ENCODE measurements at places on chromosomes 3 and 15.

GRCh38 chr3:128984596-128984995, 9.3 kb downstream of the CFAP92 start:
- peaks cover 20% of the 10 kb centered on the region for H3K27me3 ChIP-seq
- peaks cover 2% of the 10 kb centered on the region for H3K4me1 ChIP-seq

DNA sequence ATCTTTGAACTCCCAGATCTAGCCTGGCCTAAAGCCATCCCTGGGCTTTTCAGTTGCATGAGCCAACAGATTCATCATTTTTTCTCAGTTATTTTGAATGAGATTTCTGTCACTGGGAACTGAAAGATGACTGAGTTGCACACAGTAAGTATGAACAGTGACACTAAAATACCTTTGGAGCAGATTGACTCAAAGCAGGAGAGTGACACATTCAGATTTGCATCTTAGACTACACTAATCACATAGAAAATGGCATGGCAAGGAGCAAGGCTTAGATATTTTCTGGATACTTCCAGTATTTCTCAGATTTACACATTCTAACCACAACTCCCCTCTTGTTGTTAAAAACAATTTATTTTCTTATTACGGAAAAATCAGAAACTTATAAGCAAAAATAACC, 32.8 kb downstream of the SEC62 start:
- peaks cover 28% of the 10 kb centered on the region for H3K36me3 ChIP-seq
- DNase-seq, result no peak
- peaks cover 37% of the 10 kb centered on the region for H3K4me1 ChIP-seq
- H3K27me3 ChIP-seq, result no peaks in the 10 kb centered on the region

- peaks cover 14% of the 10 kb centered on the region for H3K36me3 ChIP-seq
- no peaks in the 10 kb centered on the region for H3K27me3 ChIP-seq
- no peak for DNase-seq
- no peak overlapping the region for H3K4me3 ChIP-seq
- no peak overlapping the region for H3K27ac ChIP-seq
Measured at GRCh38 chr15:89131731-89132130, 43.5 kb downstream of the ABHD2 start.

GRCh38 chr3:53643757-53644156, 149.3 kb downstream of the CACNA1D start:
- DNase-seq, result no peak
- no peak overlapping the region for H3K27ac ChIP-seq
- no peaks in the 10 kb centered on the region for H3K4me1 ChIP-seq
- no peak overlapping the region for H3K4me3 ChIP-seq

DNA sequence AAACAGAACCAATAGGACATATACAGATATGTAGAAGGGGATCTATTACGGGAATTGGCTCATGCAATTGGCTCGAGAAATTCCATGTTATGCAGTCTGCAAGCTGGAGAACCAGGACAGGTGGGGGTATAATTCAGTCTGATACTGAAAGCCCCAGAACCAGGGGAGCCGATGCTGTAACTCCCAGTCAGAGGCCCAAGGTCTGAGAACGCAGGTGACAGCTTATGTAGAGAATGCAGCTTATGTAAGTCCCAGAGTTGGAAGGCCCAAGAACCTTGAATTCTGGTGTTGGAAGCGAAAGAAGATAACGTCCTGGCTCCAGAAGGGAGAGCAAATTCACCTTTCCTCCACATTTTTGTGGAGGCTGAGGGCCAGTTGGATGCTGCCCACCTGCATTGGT, 62.7 kb downstream of the CCNL1 start:
- peaks cover 10% of the 10 kb centered on the region for H3K4me1 ChIP-seq
- no peaks in the 10 kb centered on the region for H3K36me3 ChIP-seq
- H3K27ac ChIP-seq, result no peak overlapping the region
- no peak overlapping the region for H3K4me3 ChIP-seq
- H3K27me3 ChIP-seq, result peaks cover 4% of the 10 kb centered on the region
- no peak for DNase-seq

DNA sequence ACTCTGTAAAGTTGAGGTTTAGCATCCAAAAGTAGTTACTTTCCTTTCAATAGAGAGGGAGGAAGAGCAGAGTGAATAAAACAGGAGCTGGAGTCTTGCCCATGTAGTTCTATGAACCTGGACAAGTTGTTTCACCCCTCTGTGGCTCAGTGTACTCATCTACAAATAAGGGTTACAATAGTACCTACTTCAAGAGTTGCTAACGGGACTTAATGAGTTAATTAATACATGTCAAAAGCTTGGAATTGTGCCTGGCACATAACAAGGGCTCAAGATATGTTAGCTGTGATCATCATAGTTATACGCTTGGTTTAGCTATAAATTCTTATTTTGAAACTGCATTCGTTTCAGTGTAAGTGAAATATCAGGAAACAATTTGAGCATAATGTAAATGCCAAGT, 388.5 kb upstream of the THBS1 start:
- H3K4me1 ChIP-seq, result no peaks in the 10 kb centered on the region
- no peak overlapping the region for H3K27ac ChIP-seq
- no peak overlapping the region for H3K4me3 ChIP-seq
- H3K36me3 ChIP-seq, result no peaks in the 10 kb centered on the region

DNA sequence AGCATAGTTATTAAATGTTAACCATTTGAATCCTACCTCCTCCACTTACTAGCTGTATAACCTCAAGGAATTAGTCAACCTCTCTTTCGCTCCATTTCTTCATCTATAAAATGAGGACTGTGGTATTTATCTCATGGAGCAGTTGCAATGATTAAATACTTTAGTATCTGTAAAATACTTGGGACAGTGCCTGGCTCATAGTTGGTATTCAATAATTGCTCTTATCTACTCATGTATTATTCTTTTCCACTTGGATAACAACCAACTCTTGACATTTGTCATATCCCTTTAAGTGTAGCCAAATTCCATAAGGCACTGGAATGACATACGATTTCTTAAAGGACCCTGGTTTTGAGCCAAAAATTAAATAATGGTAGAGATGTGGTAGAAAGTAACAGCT, 72.0 kb downstream of the FSIP1 start:
- no peaks in the 10 kb centered on the region for H3K4me1 ChIP-seq
- DNase-seq, result no peak
- H3K4me3 ChIP-seq, result no peak overlapping the region
- H3K27me3 ChIP-seq, result no peaks in the 10 kb centered on the region
- H3K36me3 ChIP-seq, result no peaks in the 10 kb centered on the region

DNA sequence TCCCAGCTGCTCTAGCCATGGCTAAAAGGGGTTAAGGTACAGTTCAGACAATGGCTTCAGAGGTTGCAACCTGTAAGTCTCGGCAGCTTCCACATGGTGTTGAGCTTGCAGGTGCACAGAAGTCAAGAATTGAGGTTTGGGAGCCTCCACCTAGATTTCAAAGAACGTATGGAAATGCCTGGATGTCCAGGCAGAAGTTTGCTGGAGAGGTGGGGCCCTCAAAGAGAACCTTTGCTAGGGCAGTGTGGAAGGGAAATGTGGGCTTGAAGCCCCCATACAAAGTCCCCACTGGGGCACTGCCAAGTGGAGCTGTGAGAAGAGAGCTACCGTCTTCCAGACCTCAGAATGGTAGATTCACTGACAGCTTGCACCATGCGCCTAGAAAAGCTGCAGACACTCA, 73.7 kb downstream of the STT3B start:
- H3K4me3 ChIP-seq, result no peak overlapping the region
- H3K27ac ChIP-seq, result no peak overlapping the region
- H3K4me1 ChIP-seq, result peaks cover 26% of the 10 kb centered on the region

- H3K36me3 ChIP-seq, result no peaks in the 10 kb centered on the region
- H3K27me3 ChIP-seq, result peaks cover 32% of the 10 kb centered on the region
- no peak for DNase-seq
- H3K4me3 ChIP-seq, result no peak overlapping the region
- H3K27ac ChIP-seq, result no peak overlapping the region
- H3K4me1 ChIP-seq, result peaks cover 49% of the 10 kb centered on the region
Measured at GRCh38 chr3:125119752-125120378, 64.1 kb upstream of the HEG1 start.

DNA sequence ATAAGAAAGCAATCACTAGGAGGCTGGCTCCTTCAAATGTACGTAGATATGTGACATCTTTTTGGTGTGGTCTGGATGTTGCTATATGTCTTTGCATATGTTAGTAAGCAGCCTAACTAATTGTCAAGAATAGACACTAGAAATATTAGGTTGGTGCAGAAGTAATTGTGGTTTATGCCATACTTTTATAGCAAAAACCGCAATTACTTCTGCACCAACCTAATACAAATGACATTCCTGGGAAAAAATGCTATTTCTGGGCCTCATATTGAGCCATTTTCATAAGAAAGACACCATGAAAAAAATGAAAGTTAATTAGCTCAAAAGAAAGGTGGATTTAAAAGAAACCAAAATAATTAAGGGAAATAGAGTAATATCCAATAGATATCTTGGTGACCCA, 555.8 kb downstream of the ZNF385D start:
- H3K27ac ChIP-seq, result no peak overlapping the region
- H3K4me1 ChIP-seq, result no peaks in the 10 kb centered on the region
- H3K4me3 ChIP-seq, result no peak overlapping the region
- DNase-seq, result no peak

GRCh38 chr3:43079536-43080332, 26.1 kb downstream of the POMGNT2 start:
- H3K4me1 ChIP-seq, result no peaks in the 10 kb centered on the region
- H3K27ac ChIP-seq, result no peak overlapping the region
- no peak for DNase-seq
- H3K36me3 ChIP-seq, result peaks cover 30% of the 10 kb centered on the region
- no peaks in the 10 kb centered on the region for H3K27me3 ChIP-seq

DNA sequence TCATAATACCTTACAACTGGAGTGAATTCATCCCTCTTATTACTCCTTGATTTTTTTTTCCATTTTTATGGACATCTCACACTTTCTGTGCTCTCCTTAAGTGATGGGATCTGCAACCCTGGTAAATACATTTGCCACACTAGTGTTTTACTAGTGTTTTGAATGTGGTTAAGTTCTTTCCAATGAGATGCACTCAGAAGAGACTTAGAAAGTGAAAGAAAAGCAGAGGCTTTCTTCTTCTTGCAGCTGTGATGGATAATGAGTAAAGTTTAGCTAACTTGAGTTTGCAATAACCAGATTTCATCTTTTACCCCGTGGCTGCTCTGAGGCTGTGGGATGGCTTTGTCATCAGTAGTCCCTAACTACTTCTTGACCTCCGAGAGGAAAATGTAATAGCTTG, 1248.4 kb downstream of the NSUN3 start:
- no peaks in the 10 kb centered on the region for H3K4me1 ChIP-seq
- H3K27ac ChIP-seq, result no peak overlapping the region
- H3K36me3 ChIP-seq, result no peaks in the 10 kb centered on the region
- H3K27me3 ChIP-seq, result no peaks in the 10 kb centered on the region
- no peak overlapping the region for H3K4me3 ChIP-seq

DNA sequence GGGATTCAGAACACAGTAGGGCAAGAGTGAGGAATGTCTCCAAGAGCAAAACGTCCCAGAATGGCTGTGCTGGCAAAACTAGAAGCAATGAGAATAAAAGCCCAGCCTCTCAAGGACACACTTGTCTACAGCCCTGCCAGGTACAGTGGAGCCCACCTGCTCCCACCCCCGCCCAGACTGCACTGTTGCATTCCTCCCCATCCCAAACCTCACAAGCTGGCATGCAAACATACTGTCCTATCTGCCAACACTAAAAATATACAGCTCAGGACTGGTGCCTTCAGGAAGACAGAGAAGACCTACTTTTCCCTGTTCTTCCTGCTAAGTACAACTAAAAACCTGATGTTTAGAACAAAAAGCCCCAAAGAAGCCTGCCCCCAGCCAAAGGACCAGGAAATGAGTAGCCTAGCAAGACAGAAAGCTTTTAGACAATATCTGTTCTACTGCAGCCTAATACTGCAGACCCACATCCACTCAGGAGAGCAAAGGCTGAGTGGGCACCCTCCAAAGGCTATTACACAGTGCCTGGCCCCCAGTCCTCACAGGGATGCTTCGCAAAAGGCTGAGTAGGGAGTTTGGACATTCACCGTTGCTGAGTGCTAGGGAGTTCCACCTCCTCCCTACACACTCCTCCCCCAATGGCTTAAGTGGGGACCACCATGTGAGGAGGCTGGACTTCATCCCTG, 13.5 kb downstream of the OCA2 start:
- DNase-seq, result no peak
- no peak overlapping the region for H3K27ac ChIP-seq
- peaks cover 38% of the 10 kb centered on the region for H3K27me3 ChIP-seq
- H3K4me3 ChIP-seq, result no peak overlapping the region
- peaks cover 13% of the 10 kb centered on the region for H3K4me1 ChIP-seq

- H3K27ac ChIP-seq, result no peak overlapping the region
- no peaks in the 10 kb centered on the region for H3K36me3 ChIP-seq
- H3K4me1 ChIP-seq, result no peaks in the 10 kb centered on the region
- no peak overlapping the region for H3K4me3 ChIP-seq
- H3K27me3 ChIP-seq, result no peaks in the 10 kb centered on the region
- DNase-seq, result no peak
Measured at GRCh38 chr3:146308222-146308621, 57.3 kb upstream of the PLSCR4 start.

- H3K27ac ChIP-seq, result no peak overlapping the region
- H3K27me3 ChIP-seq, result peaks cover 96% of the 10 kb centered on the region
- peak overlapping the region; percentile 5 for H3K4me3 ChIP-seq
- H3K4me1 ChIP-seq, result peaks cover 14% of the 10 kb centered on the region
- no peak for DNase-seq
Measured at GRCh38 chr15:96327155-96327741, 3.3 kb upstream of the NR2F2 start.

DNA sequence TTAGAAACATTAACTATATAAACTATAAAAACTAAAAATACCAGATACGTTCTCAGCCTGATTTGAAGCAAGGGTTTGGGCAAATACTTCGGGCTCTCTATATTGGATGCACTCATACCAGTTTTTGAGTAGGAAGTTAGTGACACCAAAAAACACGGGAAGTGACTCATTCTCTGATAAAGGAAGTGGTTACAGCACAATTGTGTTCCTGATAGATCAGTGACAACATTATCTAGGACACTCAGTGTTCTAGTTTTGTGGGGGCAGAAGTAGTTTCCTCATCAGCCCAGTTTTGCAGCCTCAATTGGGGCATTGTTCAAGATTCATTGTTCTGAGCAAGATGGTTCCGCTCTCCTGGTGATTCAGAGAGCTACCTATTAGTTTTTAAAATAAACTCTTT, 469.6 kb upstream of the DPPA4 start:
- H3K27me3 ChIP-seq, result no peaks in the 10 kb centered on the region
- H3K36me3 ChIP-seq, result peaks cover 15% of the 10 kb centered on the region
- H3K4me1 ChIP-seq, result peaks cover 45% of the 10 kb centered on the region

DNA sequence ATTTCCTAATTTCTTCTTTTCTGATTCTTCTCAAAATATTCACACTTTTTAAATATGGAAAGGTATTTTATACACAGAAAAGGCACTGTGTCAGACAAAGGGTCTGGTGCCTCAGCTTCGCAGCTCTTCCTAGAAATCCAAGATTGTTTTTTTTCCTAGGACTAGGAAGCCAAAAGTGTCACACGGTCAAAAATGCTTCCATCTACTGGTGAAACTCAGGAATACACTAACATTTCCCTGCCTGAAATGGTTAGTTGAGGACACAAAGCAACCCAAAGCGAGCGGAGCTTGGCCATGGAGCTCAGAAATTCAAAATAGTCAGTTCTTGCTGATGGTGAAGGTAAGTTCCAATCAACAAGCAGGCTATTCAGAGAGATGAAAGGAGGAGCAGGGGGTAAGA, 426.5 kb upstream of the RASGRP1 start:
- no peaks in the 10 kb centered on the region for H3K27me3 ChIP-seq
- no peaks in the 10 kb centered on the region for H3K36me3 ChIP-seq
- DNase-seq, result no peak
